CD4-positive, alpha-beta T cell treated with Interleukin-6 for 4 hours (primary cell): ENCODE measurements at places on chromosomes 6 and 20.

- no peak for DNase-seq
Measured at GRCh38 chr6:105397987-105398386, 4.9 kb downstream of the PREP start.

GRCh38 chr20:44187054-44187771 lies at the start of gene JPH2:
TSS of gene JPH2 (minus strand) at chr20:44187188. CDS start at chr20:44186705, 483 bp downstream.
- DNase-seq = no peak

- DNase-seq = no peak
Measured at GRCh38 chr6:40164345-40164755, 230.1 kb upstream of the MOCS1 start.

DNA sequence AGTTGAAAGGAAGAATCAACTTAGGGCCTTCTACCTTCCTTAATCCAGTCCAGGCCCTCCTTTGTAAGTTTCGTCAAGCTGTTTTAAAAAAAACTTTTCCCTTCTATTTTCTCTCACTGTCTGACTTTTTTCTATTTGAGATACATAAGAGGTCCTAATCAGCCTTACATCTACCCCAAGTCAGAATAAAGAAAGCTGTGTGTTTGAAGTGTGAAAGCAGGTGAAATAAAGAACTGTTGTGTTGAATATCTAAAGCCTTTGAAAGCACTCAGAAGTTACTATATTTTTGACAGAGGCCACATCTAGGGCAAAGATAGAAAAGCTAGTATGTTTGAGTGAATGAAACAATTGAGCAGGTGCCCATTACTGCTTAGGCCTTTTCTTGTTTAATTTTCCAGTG lies 35.5 kb downstream of the SH3BGRL2 start:
- DNase-seq = no peak

DNA sequence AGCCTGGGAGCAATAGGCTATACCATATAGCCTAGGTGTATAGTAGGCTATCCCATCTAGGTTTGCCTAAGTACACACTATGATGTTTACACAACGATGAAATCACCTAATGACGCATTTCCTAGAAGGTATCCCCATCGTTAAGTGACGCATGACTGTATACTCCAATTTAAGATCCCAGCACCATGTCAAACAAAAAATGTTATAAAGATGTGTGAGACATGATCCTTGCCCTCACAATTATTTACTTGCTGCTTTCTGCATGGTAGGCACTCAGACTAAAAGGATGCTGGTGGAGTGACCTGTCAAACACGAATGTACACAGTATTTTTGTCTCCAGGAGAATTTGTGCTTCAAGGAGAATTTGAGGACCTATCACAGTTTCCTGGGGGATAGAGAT lies 32.3 kb downstream of the SNAP25 start:
- no peak for DNase-seq

GRCh38 chr20:16397086-16397485 lies 176.2 kb downstream of the KIF16B start:
- no peak for DNase-seq

GRCh38 chr6:108331982-108332381 lies 37.1 kb downstream of the AFG1L start:
- no peak for DNase-seq

DNA sequence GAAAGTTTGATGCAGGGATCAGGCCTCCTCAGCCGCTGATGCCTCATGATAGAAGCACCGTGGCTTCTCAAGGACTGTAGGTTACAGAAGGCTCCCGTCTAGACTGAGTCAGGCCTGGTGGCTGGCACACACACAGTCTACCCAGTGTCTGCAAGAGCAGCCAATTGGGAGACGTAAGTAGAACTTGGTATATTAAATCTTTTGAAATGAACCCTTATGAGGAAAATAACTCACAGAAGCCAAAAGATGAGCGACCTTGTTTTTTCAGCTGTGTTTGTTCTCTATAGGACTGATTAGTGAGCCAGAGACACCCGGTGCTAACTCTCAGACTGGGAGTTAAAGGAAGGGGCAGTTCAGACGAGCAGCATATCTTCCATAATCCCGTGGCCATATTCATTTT lies 5.9 kb upstream of the PDE10A start:
- no peak for DNase-seq

DNA sequence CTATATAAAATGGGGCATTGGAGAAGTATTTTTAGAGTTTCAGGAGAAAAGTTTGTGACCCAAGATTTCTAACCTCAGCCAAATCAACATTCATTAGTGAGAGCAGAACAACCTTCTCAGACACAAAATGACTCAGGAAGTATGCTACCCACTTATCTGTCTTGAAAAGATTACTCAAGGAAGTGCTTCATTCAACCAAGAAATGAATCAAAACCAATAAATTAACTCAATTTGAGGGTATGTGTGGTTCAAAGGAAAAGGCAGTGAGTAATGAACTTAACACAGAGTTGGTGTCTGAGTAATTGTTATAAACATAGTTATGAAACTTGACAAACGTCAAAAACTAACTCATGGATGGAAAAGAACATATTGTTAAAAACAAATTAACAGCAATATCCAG lies 227.6 kb downstream of the HAO1 start:
- no peak for DNase-seq

DNA sequence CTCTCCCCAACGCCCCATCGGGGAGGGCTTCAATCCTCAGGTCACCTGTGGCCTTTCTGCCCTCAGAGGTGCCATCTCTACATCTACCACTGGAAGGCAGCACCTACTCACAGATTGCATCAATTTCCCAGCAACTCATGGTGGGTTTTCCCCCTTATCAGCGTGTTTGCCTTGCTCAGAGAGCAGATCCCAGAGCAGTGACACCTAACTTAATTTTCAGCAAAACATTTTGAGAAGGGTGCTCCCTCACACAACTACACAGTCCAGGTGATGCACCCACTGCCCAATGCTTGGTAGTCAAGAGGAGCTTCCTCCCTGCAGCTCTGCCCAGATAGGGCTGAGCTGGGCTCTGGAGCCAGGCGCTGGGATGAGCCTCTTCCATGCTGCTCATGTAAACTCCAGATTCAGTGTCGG lies 48.2 kb downstream of the PLG start:
- DNase-seq = no peak

GRCh38 chr20:50541606-50542041 lies 31.4 kb downstream of the PTPN1 start:
- no peak for DNase-seq

GRCh38 chr20:17728074-17728473 lies 28.3 kb downstream of the BANF2 start:
- DNase-seq = no peak

DNA sequence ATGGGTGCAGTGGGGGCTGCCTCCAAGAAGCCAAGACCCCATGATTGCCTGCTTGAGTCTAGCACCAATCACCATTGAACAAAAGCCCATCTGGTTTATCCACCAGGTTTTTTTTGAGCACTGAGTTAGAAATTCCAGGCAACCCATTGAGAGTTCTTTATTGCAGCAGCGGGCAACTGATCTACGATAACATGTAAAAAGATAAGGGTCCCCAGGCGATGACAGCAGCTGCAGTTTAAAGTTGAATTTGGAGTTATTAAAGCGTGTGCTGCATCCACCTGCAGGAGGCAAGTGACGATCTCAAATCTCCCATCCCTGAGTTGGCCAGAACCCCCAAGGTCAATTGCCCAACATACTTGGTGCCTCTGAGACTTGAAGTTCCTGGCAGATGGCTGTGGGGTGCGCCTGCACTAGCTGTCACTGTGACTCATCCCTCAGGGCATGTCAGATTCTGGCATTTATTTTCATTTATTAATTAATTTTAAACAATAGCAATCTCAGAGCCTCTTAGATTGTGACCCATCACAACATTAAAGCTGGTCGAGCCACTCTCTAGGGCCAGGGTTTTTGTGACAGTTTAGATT lies 290.4 kb upstream of the SULF2 start:
- no peak for DNase-seq

- no peak for DNase-seq
Measured at GRCh38 chr20:63356511-63356910, 4.6 kb downstream of the CHRNA4 start.

DNA sequence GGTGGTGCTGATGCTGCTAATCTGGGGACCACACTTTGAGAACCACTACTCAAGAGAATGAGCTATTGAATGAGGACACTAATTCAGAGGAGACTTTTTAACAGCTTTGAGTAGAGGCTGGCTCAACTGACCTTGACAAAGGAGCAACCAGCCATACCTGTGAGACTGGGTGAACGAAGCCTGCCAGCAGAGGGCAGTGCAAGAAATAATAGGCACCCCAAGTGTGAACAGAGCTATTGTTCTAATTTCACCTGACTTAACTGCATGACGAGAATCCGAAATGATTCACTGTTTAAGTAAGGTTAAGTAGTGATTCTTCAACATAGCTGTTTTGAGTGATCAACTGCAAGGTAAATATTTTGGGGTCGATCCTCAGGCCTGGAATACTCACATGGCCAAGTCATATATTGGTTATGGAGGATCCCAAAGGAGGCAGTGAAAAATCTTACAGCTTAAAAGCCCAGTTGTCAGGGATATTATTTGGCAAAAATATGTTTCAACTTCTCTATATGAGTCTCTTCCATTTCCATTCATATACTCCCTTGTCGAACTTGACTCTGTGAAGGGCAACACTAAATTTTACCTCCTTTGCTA lies 550.5 kb upstream of the MARCKS start:
- peak; percentile 31 for DNase-seq

DNA sequence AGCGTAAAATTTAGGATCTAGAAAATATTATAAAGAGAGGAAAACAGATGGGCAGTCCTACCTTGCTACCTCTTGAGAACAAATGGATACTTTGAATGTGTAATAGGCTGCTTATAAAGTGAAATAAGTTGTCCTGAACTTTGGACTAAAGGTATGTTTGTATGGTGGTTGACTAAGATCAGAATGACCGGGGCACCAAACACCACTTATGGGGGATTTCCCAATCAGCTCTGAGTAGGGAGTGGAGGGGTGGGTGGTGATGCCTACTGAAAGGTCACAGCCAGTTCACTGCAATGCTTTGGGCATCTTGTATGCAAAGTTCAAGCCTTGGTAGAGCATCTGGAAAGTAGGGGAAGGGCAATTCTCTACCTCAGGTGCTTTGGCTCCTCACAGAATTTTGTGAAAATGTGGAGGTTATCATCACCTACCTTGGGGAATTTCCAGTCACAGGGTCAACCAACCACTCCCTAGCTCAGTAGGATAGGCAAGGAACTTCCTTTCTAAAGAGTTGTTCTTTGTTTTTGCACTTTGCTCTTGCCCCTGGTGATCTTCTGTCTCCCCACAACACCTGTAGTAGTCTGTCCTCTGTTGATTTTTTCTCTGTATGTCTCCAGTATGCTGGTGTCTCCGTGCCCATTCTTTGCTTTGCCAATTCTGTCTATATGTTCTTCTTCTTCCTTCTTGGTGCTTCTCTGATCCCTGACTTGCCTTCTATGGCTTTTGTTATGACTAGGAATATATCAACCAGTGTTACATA lies at the start of gene TRIM31:
Gene TRIM31, minus strand, starts transcription at position 88 of the 757 bp plus-strand sequence. CDS start 285 bp downstream, outside the sequence.
- DNase-seq = no peak

DNA sequence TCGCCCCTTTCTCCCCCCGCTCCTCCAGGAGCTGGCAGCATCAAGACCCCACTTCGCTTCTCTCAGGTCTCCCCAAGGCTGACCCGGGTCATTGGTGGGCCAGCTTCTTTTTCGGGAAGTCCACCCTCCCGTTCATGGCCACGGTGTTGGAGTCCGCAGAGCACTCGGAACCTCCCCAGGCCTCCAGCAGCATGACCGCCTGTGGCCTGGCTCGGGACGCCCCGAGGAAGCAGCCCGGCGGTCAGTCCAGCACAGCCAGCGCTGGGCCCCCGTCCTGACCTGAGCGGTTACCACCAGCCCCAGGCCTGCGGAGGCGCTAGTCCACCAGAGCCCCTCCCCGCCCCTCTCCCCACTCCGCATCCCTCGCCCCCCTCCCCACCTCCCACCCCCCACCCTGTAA lies 1.0 kb downstream of the PPDPF start:
- no peak for DNase-seq

- no peak for DNase-seq
Measured at GRCh38 chr6:13165502-13166172, 162.7 kb downstream of the TBC1D7 start.

- DNase-seq = no peak
Measured at GRCh38 chr20:38148328-38149102, 16.6 kb downstream of the TGM2 start.

DNA sequence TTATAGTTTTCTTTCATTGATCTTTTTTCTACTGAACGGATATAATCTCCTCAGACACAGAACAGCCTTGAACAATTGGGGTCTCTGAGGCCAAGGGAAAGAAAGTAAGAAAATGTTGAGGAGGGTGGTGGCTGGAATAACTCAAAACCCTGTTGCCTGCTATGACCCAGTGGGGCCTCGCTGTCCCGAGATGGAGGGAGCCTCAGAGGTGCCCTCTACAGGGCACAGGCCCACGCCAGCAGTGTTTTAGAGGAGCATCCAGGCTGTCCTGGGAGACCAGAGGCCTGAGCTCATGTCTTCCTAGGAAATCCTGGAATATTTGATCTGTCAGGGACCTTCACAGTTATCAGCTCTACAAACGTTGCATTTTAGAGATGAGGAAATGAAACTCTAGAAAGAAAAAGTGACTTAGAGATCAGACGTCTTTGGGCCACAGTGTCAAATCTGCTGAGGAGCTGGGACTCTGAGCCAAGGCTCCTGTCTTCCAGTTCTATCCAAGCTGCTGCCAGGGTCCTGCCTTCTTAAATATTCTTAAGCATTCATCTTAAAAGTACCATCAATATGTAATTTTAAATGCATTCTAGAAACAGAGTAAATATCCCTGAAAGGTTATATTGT lies 26.3 kb downstream of the ALDH5A1 start:
- DNase-seq = peak; percentile 57

DNA sequence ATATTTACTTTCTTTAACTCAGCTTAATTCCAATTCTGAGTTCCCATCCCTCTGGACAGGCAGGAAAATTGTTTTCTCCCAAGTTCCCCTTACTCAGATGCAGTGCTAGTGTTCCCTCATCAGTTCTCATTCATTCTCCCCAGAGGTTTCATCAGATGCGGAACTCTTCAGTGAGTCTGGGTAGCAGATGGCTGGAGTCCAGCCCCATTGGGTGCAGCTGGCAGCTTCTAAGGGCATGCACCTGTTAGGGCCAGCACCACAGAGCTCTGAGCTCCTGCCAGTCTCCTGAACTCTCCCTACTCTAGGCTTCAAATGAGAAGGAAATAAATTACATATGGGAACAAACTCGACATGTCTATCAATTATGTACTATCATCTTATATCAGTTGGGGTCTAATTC lies 76.6 kb downstream of the SOD2 start:
- no peak for DNase-seq

GRCh38 chr6:54716877-54717276 lies 129.7 kb upstream of the FAM83B start:
- DNase-seq = no peak

GRCh38 chr6:168915242-168915641 lies 338.4 kb downstream of the THBS2 start:
- no peak for DNase-seq

- DNase-seq = peak; percentile 70
Measured at GRCh38 chr20:32967961-32968457, 36.2 kb downstream of the SUN5 start.
